Left lung (tissue), 14 donors: ENCODE measurements at places on chromosomes 4 and X. TPM values are rescaled to one million over a fixed set of nuclear protein-coding genes. Genes with fewer than 3 reads are reported as not detected.

- no peak for DNase-seq
- H3K27me3 ChIP-seq = no peaks in the 10 kb centered on the region
- H3K4me1 ChIP-seq = no peaks in the 10 kb centered on the region
These were observed 413.7 kb downstream of the PDGFC start for GRCh38 chr4:156557920-156558319.

- peak; percentile 35 for DNase-seq
- H3K4me1 ChIP-seq = peaks cover 38% of the 10 kb centered on the region
- peak overlapping the region; percentile 44 for H3K4me3 ChIP-seq
- H3K36me3 ChIP-seq = no peaks in the 10 kb centered on the region
- no peaks in the 10 kb centered on the region for H3K27me3 ChIP-seq
- H3K27ac ChIP-seq = peak overlapping the region; percentile 98
These were observed 761 bp upstream of the FRYL start for GRCh38 chr4:48780865-48781214.

GRCh38 chrX:154084449-154085300 lies 12.8 kb downstream of the MECP2 start:
- peaks cover 5% of the 10 kb centered on the region for H3K4me1 ChIP-seq
- H3K27me3 ChIP-seq = no peaks in the 10 kb centered on the region
- DNase-seq = no peak
- H3K27ac ChIP-seq = peak overlapping the region; percentile 18

The TSPAN6 gene
- polyA plus RNA-seq = 101 TPM

GRCh38 chr4:189385098-189385497 lies 555.6 kb upstream of the FRG1 start:
- no peak overlapping the region for H3K4me3 ChIP-seq
- no peaks in the 10 kb centered on the region for H3K27me3 ChIP-seq
- H3K36me3 ChIP-seq = no peaks in the 10 kb centered on the region
- no peaks in the 10 kb centered on the region for H3K4me1 ChIP-seq

DNA sequence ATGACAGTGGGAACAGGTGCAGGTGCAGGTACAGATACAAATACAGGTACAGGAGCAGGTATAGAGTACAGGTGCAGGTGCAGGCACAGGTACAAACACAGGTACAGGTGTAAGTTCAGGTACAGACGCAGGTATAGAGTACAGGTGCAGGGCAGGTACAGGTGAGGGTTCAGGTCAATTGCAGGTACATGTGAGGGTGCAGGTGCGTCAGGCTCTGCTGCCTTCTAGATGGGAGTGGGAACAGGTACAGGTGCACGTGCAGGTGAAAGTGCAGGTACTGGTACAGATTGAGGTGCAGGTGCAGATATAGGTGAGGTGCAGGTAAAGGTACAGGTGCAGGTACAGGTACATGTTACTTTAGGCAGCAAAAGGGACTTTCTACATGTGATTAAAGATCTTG lies 85.7 kb downstream of the CRLF2 start:
- no peaks in the 10 kb centered on the region for H3K4me1 ChIP-seq
- no peak overlapping the region for H3K27ac ChIP-seq
- no peaks in the 10 kb centered on the region for H3K27me3 ChIP-seq
- H3K4me3 ChIP-seq = no peak overlapping the region

The L1CAM gene
- polyA plus RNA-seq = 0.57 TPM

DNA sequence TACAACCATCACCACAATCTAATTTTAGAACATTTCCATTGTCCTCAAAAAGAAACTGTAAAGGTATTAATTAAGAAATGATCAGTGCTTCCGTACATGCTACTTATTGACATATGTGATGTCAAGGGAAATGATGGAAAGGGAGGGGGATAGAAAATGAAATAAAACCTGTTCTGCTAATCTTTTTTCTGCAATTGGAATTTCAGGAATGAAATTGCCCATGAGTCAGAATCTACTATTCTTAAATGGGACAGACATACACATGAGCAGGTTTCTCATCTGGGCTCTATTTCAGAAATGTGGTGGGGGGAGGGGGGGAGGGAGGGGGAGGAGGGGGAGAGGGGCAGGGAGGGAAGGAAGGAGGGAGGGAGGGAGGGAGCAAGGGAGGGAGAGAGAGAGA lies 91.0 kb downstream of the SHROOM4 start:
- no peak for DNase-seq
- no peaks in the 10 kb centered on the region for H3K4me1 ChIP-seq

DNA sequence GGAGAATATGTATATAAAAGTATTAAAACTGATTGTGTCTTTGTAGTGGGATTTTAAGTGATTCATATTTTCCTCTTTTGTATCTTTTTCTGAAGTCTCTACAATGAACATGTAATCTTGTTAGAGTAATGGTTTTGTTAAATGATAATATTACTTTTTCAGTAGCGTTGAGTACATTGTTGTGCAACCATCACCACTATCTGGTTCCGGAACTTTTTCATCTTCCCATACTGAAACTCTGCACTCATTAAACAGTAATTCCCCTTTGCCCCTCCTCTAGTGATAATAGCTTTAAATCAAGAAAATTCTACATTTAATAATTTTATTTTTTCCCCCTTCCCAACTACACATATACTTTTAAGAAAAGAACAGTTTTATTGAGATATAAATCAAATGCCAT lies 23.3 kb downstream of the SHROOM3 start:
- H3K4me1 ChIP-seq = no peaks in the 10 kb centered on the region
- peak overlapping the region; percentile 20 for H3K27ac ChIP-seq
- H3K36me3 ChIP-seq = no peaks in the 10 kb centered on the region
- DNase-seq = no peak

- H3K27ac ChIP-seq = no peak overlapping the region
- H3K4me3 ChIP-seq = no peak overlapping the region
- DNase-seq = no peak
- H3K36me3 ChIP-seq = no peaks in the 10 kb centered on the region
- H3K27me3 ChIP-seq = no peaks in the 10 kb centered on the region
These were observed 70.7 kb upstream of the TAPT1 start for GRCh38 chr4:16297003-16297402.

DNA sequence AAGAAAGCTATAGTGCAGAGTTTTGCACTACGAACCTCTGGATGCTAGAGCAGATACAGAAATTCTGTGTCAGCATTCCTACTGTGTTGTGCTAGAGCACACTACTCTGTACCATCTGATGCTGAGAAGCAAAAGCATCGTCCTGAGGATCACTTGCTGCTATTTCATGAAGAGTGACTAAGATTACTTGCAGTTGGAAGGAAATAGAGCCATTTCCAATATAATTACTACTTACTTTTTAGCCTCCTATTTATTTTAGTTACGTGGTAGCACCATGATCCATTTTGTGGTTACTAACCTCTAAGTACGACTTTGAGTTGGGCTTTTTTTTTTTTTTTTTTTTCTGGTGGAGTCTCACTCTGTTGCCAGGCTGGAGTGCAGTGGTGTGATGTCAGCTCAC lies 226.7 kb downstream of the PALLD start:
- H3K27ac ChIP-seq = no peak overlapping the region
- no peak for DNase-seq
- peaks cover 17% of the 10 kb centered on the region for H3K4me1 ChIP-seq

- no peak overlapping the region for H3K27ac ChIP-seq
- no peak for DNase-seq
- H3K27me3 ChIP-seq = peaks cover 6% of the 10 kb centered on the region
- no peaks in the 10 kb centered on the region for H3K4me1 ChIP-seq
- H3K4me3 ChIP-seq = no peak overlapping the region
These were observed 8.8 kb downstream of the LHFPL1 start for GRCh38 chrX:112670977-112671376.

- DNase-seq = no peak
- no peak overlapping the region for H3K27ac ChIP-seq
- no peak overlapping the region for H3K4me3 ChIP-seq
These were observed 48.0 kb downstream of the SLC25A5 start for GRCh38 chrX:119516157-119516702.

DNA sequence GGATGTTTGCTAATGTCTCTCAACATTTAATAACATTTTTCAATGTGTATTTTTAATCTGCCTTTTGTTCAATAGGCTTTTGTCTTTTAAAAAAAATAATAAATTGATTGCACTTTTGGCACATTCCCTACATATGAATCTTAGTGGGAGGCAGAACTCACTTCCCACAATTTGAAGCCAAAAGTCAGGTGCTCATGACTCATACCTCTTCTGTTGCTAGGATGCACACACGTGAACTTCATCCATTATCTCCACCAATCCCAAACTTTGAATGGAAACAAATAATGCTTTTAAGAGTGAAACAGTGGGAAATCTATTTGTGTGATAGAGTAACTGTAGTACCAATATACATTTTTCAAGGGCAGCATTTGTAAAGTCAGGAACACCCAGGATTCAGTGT lies 260.5 kb downstream of the IQCM start:
- no peaks in the 10 kb centered on the region for H3K27me3 ChIP-seq
- no peak for DNase-seq
- no peaks in the 10 kb centered on the region for H3K4me1 ChIP-seq
- H3K4me3 ChIP-seq = no peak overlapping the region

DNA sequence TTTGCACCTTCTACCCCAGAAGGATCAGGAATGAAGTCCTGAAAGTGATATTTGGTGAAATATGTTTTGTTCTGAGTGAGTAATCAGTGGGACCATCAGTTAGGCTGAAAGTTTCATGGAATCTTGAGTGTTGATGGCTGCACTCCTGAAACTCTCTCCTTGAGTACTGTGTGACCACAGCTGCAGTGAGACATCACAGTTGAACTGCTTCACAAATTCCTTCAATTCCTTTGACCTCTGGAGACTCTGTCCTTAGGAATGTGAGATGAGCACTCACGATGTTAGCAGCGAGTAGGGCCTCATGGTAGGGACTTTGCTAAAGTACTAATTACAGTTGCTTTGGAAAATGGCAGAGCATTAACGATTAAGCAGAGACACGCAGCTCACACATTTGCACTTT lies 142.9 kb upstream of the SLC4A4 start:
- no peak overlapping the region for H3K4me3 ChIP-seq
- H3K4me1 ChIP-seq = no peaks in the 10 kb centered on the region
- no peaks in the 10 kb centered on the region for H3K36me3 ChIP-seq
- DNase-seq = no peak
- no peak overlapping the region for H3K27ac ChIP-seq

- H3K36me3 ChIP-seq = no peaks in the 10 kb centered on the region
- no peak overlapping the region for H3K4me3 ChIP-seq
- DNase-seq = no peak
- H3K27ac ChIP-seq = no peak overlapping the region
- no peaks in the 10 kb centered on the region for H3K27me3 ChIP-seq
These were observed 17.6 kb upstream of the GK start for GRCh38 chrX:30635630-30636029.

The HSD17B13 gene
- 1.9 TPM for polyA plus RNA-seq

GRCh38 chrX:21412883-21413282 lies 38.7 kb downstream of the CNKSR2 start:
- H3K27ac ChIP-seq = no peak overlapping the region
- H3K4me1 ChIP-seq = no peaks in the 10 kb centered on the region
- H3K27me3 ChIP-seq = no peaks in the 10 kb centered on the region

The RP2 gene
- 16.5 TPM for polyA plus RNA-seq

DNA sequence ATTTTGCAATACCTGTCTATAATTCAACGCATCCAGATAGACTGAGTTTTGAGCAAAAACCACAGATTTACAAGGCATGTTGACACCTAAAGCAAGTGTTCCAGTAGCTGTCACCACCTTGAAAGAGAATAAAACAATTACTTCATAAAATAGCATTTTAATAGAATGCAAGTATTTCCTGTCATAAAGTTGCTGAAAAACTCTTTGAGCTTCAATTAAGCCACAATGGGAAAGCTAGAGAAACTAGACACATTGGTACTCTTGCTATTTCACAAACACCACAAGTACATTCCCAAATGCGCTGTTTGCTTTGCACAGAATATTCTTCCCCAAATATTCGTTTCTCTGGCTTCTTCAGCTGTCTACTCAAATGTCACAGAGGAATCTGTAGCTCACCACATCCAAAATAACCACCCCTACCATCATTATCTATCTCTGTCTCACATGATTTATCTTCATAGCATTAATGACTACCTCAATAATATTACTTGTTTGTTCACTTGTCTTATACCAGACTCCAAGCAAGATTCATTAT lies 70.3 kb downstream of the DDX60 start:
- no peaks in the 10 kb centered on the region for H3K4me1 ChIP-seq
- no peaks in the 10 kb centered on the region for H3K27me3 ChIP-seq
- no peak overlapping the region for H3K4me3 ChIP-seq
- H3K36me3 ChIP-seq = no peaks in the 10 kb centered on the region
- DNase-seq = no peak

The IL1RAPL1 gene
- polyA plus RNA-seq = 1.1 TPM

- DNase-seq = no peak
- H3K36me3 ChIP-seq = no peaks in the 10 kb centered on the region
- H3K4me3 ChIP-seq = no peak overlapping the region
- H3K27me3 ChIP-seq = no peaks in the 10 kb centered on the region
These were observed 1974.7 kb downstream of the ARAP2 start for GRCh38 chr4:34269613-34270012.

The GRPR gene
- polyA plus RNA-seq = 0.27 TPM

DNA sequence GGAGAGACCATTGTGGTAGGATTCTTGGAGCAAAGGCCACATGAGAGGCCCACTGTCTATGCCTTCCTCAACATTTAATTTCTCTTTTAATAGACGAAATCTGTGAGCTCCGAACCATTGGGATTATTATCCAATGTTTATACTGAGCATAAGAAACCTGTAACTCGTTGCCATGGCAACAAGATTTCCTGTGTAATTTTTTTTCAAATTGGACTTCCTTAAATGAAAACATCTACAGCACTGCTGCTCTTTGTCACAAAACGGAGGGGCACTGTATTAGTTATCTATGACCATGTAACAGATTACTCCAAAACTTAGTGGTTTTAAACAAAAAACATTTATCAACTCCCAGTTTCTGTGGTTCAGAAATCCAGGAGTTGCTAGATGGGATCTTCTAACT lies 38.7 kb downstream of the PPP1R2C start:
- H3K4me1 ChIP-seq = no peaks in the 10 kb centered on the region
- H3K27ac ChIP-seq = no peak overlapping the region
- no peak for DNase-seq
- H3K36me3 ChIP-seq = no peaks in the 10 kb centered on the region
- no peak overlapping the region for H3K4me3 ChIP-seq

The PDZD4 gene
- polyA plus RNA-seq = 13.5 TPM
